ENCODE measurements at places on chromosomes 7 and 10.

DNA sequence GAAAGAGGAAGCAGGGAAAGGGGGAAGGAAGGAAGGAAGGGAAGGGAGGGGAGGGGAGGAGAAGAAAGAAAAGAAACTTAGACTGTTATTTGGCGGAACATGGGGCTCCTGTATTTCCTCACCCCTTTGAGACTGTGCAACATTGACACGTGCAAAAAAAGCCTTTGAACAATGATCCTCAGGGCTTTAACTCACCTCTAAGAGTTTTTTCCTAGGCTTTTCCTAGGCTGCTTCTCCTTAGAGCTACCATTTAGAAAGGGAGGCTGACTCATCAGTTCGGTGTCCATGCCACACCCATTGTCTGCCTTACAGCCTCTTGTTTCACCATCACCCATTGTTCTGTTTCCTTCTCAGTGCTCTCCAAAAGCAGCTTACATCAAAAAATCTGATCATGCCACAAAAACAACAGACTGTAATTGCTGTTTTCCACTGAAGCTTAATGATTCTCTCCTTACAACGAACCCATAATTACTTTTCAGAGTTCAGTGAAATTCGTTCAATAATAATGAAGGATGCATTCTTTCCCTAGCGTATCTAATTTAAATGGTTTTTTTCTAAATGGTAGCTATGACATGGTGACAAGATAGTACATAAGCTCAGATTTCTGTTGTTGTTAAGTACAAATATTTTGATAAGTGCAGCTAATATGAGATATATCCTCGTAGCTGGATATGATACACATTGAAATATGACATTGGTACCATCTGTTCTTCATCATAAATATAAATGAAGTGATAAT lies 90.8 kb downstream of the PRLHR start:
- no peak for DNase-seq

- no peak for DNase-seq
These were observed 234.1 kb upstream of the YAE1 start for GRCh38 chr7:39332142-39332541.

- peak; percentile 86 for DNase-seq
These were observed 320.6 kb downstream of the FRMD4A start for GRCh38 chr10:14010101-14010558.

DNA sequence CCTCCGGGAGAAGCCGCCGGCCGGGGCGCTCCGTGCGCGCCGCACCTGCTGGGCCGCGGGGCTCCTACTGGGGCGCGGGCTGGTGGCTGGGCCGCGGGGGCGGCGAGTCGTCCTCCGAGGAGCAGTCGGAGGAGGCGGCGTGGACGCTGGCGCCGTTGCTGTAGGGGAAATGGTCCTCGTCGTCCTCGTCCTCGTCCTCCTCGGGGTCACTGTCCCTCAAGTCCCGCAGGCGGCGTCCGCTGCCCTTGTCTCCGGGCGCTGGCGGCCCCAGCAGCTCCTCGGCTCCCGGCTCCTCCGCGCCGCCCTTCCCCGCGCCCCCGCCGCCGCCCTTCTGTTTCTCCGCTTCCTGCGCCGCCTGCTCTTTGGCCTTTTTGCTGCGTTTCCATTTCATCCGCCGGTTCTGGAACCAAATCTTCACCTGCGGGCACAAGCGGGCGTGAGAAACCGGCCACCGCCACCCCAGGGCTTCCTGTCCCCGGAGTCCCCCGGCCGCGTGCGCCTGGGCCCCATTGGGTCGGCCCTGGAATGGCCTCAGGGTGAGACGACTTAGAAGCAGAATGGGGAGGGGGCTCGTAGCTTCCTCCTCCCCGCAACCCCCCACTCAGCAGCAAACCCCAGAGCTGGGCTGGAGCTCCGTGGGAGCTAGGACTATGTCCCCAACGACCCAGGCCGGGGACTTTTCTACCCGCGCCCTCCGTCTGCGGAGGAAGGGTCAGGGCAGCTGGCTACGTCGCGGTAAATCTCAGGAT lies 4.8 kb downstream of the MNX1 start:
- DNase-seq = no peak

- no peak for DNase-seq
These were observed 242.5 kb upstream of the HABP2 start for GRCh38 chr10:113310347-113310746.

GRCh38 chr7:42074076-42074475 lies 162.9 kb downstream of the GLI3 start:
- DNase-seq = no peak

GRCh38 chr10:3761021-3761686 lies 23.9 kb downstream of the KLF6 start:
- no peak for DNase-seq

DNA sequence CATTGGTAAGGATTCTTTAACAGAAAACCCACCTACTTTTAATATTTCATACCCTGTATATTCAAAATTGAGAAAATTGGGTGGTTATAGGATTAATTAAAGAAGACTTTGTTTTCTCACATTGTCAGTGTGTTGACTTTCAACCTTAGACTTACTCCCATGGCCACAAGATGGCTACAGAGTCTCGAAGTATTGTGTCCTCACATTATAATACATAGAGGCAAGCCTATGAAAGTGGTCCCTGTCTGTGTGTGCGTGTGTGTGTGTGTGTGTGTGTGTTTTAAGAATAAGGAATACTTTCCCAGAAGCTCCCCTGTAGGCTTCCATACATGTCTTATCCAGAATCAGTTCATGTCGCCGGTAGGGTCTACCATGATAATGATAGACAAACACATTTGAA lies 180.0 kb downstream of the PHF14 start:
- DNase-seq = no peak

- no peak for DNase-seq
These were observed 143.5 kb downstream of the TFPI2 start for GRCh38 chr7:93747019-93747418.

DNA sequence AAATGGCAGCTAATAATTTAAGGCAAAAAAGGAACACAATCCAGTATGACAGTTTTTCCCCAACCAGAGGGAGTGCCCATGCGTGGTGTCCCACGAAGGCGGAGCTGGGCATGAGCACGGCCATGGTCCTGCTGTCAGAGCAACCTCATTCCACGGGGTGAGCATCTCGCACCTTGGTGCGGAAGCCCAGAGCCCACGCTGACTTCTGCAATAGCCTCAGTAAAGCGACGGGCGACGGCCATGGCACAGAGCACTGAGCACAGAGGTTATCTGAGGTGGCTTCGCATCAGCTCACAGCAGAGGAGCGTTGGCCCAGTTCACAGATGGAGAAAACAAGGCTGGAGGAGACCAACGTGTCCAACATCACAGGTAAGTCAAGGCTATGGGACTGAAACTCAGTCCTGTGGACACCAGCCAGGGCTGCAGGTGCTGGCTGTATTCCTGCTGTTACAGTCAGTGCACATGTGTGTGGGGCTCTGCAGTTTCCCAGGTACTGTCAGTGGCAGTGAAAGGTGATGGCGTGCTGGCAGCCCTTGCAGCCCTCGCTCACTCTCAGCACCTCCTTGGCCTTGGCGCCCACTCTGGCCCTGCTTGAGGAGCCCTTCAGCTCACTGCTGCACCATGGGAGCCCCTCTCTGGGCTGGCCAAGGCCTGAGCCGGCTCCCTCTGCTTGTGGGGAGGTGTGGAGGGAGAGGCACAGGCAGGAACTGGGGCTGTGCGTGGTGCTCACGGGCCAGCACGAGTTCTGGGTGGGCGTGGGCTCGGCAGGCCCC lies 525.6 kb downstream of the PTPRN2 start:
- no peak for DNase-seq

DNA sequence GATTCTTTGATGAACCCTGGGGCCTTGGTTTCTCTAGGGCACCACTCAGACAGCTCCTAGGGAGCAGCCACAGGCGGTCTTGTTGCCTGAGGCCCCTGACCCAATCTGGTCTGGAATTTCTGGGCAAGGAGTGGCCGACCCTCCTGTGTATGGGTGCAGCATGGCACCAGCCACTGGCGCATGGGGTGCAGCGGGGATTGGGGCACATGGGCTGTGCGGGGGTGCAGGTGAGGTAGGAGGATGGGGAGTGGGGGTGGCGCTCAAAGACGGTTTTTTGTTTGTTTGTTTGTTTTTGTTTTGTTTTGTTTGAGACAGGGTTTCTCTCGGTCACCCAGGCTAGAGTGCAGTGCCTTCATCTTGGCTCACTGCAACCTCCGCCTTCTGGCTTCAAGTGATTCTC lies 62.3 kb downstream of the HTR5A start:
- DNase-seq = no peak

GRCh38 chr7:43533801-43534479 lies 49.0 kb upstream of the STK17A start:
- peak; percentile 66 for DNase-seq

DNA sequence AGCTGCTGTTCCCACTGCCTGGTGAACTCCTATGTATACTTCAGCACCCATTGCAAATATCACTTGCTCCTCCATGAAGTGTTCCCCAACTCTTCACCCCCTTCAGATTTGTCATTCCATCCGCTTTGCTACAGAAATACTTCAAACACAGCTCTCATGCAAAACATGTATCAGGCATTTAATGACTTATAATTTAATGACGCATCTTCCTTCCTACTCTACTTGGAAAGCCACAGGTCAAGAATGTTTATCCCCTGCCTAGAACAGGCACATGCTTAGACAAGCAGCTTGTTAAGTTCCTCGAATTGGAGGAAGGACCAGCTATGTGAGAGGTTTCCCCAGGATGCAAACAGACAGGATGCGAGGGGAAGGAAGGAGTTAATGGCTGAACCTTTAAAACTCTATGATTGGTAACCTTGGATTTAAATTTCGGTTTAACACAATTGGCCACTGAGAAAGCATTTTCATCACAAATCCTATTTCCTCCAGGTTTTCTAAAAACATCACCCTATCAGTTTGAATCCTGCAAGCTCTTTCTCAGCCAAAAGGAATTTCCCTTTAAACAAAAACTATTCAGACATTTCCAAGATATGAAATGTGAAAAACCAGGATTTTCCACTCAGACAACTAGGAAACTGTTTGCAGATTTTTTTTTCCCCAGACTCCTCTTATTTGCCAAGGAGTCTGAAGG lies 11.5 kb downstream of the CREB3L2 start:
- peak; percentile 92 for DNase-seq

DNA sequence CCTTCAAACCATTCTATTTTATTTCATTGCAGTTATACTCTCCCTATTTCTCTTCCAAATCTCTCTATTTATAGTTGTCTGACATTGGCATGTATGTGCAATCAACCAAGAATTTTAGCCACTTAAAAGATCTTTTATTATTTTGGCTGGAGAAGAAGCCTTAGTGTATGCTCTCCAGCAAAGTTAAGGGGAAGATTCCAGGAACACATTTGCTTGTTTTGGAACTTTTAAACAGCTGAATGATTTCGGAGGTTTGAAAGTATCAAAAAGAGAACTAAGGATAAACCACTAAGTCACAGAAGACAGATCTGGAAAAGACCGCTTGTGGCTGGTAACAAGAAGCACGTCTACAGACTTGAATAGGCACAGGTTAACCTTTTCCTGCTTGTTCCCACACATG lies 182.2 kb upstream of the FZD1 start:
- peak; percentile 63 for DNase-seq

DNA sequence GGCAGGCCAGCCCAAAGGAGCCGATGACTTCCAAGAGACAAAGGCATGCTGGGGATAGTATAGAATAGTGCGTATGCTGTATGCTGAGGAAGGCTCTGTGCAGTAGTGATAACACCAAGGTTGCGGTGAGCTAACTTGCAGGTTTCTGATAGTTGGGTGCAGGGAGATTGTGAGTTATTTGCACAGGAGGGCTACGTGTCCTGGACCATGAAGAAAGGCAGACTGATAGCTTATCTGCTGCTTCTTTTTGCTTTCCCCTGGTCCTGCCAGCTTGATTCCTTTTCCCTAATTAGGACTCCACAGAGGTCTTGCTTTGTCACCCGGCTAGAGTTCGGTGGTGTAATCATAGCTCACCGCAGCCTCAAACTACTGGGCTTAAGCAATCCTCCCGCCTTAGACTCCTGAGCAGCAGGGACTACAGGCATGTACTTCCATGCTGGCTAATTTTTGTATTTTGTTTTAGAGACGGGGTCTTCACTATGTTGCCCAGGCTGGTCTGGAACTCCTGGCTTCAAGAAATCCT lies 43.9 kb upstream of the ARHGAP12 start:
- no peak for DNase-seq

DNA sequence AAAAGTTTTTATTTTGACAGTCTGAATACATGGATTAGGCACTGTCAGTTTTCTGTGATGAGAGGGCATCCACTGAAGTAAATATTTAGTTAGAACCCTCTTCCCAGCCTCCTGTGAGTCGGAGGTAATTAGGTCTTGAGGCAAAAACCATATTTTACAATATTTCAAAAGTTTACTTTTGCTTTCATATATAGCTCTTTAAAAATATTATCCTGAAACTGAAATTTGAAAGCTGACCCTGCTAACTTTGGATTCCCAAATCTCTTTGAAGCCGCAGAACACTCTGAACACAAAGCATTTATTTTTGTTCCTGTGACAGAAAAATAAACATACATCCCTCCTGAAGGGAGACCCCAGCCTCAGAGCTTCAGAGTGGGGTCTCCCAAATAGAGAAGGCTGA lies 317.4 kb downstream of the KIF20B start:
- DNase-seq = no peak

DNA sequence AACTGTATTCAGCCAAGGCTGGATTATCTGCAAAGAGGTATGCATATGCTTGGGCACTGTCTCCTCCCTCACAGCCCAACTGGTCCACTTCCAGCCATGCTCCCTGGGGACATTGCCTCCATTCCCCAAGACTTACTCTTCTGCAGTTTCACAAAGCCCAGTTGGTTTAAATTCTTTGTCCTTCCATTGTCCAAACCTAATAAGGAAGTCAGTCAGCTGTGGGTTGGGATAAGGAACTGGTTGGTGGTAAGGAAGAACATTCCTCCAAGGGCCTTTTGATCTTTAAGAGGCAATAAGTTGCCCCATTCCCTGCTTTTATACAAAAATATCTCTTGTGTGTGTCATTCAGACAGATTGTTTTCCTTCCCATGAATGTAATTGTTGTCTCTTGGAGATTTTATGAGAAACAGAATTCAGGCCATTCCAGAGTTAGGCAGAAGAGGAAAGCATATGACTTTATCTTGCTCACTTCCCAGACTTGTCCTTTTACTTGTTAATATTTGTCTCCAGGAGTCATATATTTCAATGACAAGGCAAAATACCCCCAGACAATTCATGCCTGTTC lies 673.7 kb downstream of the SUGCT start:
- peak; percentile 99 for DNase-seq

DNA sequence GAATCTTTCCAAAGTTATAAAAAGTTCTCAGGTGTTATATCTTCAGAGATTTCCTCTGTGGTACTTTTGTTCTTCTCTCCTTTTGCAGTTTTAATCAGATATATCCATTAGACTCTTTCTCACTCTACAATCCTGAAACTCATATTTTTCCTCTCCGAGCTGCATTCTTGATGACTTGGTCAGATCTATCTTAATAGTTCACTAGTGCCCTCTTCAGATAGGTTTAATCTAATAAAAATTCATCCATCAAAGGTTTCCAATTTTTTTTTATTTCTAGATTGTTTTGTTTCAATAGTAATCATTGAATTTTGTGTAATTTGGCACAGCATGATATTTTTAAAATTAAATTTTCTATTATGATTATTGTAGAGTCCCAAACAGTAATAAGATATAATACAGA lies 21.8 kb upstream of the DGKB start:
- no peak for DNase-seq
